NCI-H187 treated with DMSO at 0.1 percent for 48 hours (cell line): ENCODE measurements at places on chromosomes 3 and 15.

GRCh38 chr15:95995375-95996168 is 334.9 kb upstream of the NR2F2 start:
- no peak for DNase-seq

DNA sequence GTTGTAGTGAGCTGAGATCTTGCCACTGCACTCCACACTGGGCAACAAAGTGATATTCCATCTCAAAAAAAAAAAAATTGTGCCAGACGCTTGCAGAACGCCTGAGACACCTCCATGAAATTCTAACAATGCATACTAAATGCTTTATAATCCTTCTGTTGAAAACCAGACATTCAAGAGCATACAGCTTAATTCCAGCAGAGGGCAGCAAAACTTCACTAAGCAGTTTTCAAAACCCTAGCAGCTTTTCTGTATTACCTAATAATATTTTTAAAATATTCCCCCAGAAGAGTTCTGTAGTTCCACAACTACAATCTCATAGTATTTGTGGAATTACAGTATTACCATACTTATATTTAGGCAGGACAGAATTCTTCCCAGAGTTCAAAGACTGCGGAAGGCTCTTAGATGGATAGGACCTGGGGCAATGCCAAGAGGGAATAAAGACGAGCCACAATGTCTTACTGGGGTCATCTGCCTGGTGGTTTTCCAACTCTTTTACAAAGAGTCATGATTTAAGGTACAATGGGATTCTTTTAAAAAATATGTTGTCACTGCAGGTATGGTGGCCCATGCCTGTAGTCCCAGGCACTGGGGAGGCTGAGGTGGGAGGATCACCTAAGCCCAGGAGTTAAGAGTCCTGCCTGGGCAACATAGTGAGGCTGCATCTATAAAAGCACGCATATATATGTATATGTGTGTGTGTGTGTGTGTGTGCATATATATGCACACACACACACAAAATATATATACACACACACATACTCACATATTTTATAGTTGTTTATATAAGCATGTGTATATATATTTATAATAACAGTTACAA is 19.6 kb upstream of the TASOR start:
- no peak for DNase-seq

- DNase-seq = peak; percentile 1
These were observed 598.9 kb upstream of the GRM7 start for GRCh38 chr3:6262010-6262409.

DNA sequence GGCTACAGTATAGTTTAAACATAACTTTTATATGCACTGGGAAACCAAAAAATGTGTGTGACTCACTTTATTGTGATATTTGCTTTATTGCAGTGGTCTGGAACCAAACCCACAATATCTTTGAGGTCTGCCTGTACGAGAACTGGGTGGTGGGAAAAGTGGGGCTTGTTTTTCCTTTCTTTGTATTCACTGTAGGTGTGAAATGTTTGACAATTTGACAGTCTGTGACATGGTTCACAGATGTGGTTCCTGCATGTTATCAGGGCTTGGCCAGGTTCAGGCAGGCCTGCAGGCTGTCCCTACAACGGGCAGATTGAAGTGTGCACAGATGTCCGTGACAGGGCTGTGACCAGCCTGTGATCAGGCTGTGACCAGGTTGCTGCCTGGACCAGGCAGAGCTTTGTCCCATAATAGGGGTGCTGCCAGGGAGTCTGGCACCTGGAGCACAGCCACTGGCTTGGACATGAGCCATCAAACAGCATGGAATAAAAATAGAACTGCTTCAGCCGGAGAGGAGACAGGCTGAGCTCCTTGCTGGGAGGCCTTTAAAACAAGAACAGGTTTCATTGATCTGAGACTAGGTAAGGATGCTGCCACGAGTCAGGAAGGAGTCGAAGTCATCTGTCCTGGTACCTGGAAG is 61.0 kb downstream of the KLF13 start:
- DNase-seq = no peak

DNA sequence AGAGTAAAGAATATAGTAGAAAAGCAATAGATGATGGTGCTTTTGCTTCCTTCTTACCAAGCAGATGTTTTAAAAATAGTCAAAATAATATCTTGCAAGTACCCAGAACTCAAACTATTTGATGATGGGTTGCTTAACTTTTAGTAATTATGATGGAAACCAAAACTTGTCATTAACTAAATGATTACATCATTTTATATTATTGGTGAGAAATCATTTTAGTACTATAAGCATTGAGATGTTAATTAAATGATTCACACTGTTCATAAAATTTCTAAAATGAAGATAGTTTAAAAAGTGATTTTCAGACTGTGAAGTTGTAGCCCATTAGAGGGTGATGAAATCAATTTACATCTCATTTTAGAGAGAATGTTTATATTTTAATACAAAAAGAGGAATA is 24.4 kb upstream of the GOLGA8B start:
- DNase-seq = no peak

DNA sequence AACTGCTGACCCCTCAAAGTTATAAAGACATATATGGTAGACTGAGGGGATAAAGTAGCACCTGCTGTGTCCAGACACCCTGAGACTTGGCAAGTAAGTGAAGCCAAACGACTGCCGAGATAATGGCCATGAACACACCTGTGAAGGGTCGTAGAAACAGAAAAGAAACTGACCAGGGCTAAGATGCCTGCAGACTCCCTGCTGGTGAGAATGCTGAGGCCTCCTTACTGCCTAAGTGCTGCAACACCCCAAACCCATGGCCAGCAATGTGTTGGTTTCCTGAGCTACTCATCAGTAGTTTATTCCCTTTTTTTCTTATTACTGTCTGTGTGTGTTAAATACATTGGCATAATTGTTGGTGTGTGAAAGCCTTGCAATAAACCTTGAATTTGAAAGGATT is 233.8 kb downstream of the ZNF385D start:
- DNase-seq = no peak

DNA sequence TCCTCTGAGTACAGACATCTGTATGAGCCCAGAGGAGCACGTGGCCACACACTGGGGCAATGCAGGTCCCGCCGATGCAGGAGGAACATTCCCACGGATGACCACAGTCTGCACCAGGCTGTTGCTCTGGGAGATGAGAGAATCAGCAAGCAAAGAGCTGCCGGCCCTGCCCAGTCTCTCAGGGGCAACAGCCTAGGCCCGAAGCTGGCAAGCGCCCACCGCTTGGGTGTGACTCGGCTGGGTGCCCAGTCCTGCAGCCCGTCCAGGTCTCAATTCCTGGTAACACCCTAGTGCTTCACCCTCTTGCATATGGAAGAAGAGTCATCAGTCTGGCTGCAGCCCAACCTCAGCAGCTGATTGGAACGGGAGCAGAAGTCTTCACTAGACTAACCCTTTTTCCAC is 153.7 kb upstream of the HES1 start:
- no peak for DNase-seq

DNA sequence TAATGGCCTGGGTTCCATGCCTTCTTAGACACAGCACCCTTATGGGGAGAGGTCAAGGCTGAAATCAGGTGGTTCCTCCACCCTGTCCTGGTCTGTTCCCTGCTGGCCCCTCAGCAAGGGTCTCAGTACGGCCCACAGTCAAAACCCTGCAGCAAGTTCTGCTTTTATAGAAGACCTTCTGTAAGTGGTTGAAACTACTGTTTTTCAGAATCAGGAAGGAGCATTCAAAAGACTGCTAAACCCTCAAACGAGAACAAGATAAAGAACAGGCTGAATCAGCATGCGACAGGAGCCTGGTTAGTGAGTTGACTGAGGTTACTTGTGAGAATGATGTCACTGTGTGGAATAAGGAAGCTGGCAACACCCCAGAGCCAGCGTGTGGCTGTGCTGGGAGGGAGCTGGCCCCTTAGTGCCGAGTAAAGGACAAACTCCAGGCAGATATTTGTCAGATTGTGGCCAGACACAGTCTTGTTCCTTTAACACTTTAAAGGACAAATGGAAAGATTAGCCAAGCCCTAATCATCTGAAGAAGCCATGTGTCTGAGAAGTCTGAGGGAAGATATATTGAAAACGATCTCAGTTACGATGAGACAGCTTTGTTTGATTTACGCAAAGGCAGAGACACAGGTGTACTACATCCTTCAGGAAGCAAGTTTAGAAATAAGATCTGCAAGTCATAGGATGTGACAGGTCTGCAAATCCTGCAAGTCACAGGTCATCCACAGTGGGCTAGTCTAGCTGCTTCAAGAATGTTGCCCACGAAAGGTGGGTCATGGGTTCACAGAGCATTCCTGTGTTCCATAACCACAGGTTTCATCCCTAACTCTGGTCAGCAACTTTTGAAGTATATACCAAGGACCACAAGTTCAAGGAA is 54.0 kb downstream of the B3GNT5 start:
- DNase-seq = no peak

DNA sequence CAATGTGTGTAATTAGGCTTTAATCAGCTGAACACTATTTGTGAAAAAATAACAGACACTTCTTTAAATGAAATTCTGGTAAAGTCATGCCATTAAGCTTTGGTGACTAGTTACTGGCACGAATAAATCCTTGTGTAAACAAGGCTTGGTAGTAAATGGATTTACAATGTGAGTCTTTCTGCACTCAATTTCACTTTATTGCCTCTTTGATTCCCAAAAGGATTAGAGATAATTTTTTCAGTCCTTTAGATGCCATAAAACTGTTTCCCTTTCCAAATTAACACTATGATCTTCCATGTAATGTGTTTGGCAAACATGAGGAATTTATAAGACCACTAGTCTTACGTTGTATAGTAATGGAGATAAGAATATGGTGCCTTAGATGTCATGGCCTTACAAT is 339.5 kb upstream of the DNAJC19 start:
- peak; percentile 68 for DNase-seq

DNA sequence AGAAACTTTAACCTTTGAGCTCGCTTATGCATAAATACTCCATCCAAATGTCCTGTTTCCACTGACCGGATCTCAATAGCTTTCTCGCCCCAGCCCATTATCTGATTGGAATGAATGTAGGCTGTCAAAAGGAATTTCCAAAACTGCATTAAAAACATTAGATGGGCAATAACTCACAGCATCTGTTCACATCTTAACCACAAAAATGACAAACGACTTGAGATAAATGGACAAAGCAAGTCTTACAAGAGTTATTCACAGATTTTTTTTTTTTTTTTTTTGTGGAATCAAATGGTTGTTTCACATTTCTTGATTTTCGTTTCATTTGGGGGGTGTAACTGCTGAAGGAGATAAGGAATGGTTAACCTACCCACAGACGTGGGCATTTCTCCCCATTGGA is 39.7 kb upstream of the SLC2A2 start:
- DNase-seq = no peak

DNA sequence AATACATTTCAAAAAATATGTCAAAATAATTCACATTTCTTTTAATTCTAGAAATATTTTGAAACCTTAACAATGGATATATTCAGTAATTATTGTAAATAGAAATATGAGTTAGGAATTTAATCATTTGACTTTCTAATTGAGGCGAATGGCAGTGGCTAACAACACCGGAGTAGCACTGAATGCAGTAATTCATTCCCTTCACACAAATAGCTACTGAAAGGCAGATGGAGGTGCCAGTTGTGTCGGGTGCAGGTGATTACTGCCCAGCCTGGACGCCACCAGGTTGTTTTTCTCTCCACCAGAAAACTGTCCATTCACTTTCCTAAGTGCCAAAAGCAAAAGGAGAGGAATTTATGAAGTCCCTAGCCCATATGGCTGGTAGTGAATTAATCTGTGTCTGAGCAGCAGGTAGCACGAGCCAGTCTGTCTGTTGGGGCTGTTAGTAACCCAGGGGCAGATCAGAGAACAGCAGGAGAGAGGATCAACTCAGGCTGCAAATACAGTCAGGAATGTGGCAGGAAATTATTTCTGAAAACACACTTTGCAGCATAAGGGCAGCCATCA is 79.3 kb upstream of the GMNC start:
- DNase-seq = no peak

DNA sequence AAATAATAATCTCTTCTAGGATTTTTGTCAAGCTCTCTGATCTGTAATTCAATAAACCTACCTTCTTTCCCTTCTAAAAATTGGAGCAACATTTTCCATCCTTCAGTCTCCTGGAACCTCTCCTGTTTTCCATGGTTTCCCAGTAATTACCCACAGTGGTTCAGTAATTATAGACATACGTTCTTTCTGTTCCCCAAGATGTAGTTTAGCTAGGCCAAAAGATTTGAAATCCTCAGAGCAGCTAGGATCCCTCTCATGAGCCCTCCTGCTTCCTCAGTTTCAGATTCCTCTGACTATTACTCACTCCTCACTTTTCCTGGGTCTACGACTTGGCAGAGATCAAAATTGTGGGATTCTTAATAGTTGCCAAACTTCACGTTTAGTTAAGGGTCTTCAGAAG is 76.9 kb upstream of the IGSF10 start:
- no peak for DNase-seq

GRCh38 chr15:69862540-69862939 is 235.2 kb downstream of the TLE3 start:
- DNase-seq = no peak

GRCh38 chr3:48747015-48747615 is 30.1 kb upstream of the IP6K2 start:
- DNase-seq = no peak

DNA sequence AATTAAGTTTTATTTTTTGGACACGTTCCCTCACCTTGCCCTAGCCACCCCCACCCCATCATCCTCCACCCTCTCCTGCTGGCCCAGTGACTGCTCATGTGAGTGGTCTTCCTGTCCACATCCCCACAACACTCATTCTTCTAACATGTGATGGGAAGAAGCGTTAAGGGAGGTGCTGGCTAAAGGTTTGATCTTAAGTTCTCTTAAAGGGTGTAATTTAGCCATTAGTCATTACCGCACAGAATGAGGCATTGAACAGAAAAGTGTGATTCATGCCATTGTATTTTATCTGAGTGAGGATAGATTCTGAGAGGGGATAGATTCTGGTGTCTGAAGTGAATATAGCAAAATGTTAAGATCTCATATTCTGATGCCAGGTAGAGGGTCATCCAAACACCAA is 272.9 kb upstream of the TPM1 start:
- DNase-seq = no peak

- DNase-seq = no peak
These were observed 103.3 kb upstream of the PRTG start for GRCh38 chr15:55846116-55846707.

DNA sequence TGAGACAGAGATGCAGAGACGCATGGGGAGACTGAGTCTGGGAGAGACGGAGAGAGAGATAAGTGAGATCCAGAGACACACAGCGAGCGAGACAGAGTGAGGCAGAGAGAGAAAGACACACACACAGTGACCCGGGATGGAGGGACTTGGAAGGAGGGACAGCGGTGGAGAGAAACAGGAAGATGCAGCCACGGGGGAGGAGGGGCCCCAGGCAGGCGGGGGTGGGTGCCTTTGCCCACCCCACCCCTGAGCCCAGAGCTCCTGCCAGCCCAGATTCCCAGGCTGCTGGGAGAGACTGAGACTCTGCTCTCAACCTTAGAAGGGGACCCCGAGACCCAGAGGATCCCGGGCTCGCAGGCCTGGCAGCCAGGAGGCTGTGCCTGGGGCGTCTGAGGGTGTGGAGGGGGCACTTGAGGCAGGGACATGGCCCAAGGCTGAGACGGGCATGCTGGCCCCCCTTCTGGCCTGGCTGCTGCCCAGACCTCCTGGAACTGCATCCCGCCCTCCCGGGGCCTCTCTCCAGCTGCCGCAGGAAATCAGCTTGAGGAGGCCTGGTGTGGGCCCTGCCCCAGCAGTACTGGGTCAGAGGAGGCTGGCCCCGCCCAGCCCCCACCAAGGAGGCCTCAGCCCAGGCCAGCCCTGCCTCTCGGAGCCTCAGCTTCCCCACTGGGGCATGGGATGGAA is 18.1 kb downstream of the H1-8 start:
- no peak for DNase-seq
